Brain microvascular endothelial cell (primary cell): ENCODE measurements at places on chromosomes 11 and 22.

DNA sequence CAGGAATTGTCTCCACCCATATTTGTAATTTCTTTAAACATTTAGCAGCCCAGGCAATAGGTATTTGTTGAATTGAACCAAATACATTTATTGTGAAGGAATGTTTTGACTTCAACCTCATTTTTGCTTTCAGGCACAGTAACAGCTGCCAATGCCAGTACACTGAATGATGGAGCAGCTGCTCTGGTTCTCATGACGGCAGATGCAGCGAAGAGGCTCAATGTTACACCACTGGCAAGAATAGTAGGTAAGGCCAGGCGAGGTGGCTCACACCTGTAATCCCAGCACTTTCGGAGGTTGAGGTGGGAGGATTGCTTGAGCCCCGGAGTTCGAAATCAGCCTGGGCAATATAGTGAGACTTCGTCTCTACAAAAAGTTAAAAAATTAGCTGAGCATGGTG lies 20.9 kb downstream of the ACAT1 start:
- no peak for DNase-seq

GRCh38 chr11:79813551-79813950 lies 372.7 kb upstream of the TENM4 start:
- no peak for DNase-seq

GRCh38 chr11:2015025-2015424 lies 17.4 kb upstream of the H19 start:
- DNase-seq: no peak

DNA sequence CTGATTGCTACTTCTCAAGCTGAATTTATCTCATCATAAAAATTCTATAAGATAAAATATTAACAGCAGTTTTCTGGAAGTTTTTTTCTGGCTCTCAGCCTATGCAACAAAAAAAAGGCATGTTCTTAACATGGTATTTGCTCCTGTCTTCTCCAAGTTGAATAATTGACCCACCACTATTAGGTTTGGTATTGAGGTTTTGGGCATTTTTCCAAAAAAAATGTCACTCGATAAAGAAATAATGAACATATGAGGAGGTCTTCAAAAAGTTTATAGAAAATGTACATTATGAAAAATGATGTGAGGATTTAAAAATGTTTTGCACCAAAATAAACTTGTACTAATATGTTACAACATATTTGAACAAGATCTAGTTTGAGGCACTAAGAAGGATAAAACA lies 808.6 kb upstream of the RAG2 start:
- DNase-seq: no peak

DNA sequence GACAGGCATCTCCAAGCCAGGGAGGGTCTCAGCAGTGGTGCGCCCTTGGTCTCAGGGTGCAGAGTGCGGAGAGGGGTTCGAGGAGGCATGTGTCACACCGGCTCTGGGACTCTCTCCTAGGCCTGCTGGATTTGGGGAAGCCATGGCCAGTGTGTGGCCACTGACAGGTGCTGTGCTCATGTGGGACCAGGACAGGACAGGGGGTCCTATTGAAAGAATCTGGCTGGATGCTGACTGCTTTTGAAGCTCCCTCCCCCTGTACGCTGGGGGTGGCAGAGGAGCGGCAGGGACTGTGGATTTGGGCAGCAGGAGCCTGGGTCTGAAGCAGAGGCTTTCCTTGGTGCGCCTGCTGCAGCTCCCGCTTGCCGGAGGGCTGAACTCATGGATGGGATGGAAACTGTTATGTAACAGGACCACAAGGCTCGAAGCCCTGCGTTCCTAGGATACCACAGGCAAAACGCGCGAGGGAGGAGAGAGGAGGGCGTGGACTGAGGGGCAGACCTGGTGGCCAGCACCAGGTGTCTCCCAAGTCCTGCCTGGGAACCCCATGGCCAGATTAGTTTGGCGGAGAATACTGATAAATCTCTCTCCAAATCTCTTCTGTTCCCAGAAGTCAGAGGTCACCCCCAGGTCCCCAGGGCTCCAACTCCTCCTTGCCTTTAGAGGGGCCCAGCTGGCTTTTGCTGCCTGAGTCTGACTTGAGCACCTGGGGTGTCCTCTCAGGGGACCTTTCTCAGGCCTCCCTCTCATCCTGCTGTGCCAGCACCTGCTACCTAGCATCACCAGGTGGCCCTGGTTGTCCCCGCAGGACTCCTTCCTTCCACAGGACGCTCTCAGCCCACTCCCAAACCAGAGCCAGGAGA lies 13.8 kb upstream of the TEF start:
- DNase-seq: no peak

GRCh38 chr11:111327908-111328624 lies 29.7 kb downstream of the POU2AF3 start:
- DNase-seq: no peak

GRCh38 chr11:104254347-104254746 lies 90.4 kb upstream of the PDGFD start:
- DNase-seq: peak; percentile 43

DNA sequence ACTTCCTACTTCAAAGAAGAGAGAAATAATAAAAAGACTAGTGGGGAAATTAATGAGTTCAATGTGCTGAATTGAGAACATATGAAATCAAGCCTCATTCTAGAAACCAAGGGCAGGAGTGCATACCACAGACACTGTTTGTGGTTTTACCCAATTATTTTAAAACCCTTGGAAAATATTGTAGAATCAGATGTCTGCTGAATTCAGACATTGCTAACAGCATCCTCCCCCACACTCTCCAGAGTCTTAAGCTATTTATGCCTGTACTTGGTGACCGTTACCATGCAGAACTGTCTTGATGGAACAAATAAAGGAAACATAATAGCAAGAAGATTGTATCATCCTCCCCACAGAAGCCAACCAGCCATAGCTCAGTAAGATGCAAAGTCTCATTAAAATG lies 850.1 kb downstream of the NTM start:
- DNase-seq: peak; percentile 89

DNA sequence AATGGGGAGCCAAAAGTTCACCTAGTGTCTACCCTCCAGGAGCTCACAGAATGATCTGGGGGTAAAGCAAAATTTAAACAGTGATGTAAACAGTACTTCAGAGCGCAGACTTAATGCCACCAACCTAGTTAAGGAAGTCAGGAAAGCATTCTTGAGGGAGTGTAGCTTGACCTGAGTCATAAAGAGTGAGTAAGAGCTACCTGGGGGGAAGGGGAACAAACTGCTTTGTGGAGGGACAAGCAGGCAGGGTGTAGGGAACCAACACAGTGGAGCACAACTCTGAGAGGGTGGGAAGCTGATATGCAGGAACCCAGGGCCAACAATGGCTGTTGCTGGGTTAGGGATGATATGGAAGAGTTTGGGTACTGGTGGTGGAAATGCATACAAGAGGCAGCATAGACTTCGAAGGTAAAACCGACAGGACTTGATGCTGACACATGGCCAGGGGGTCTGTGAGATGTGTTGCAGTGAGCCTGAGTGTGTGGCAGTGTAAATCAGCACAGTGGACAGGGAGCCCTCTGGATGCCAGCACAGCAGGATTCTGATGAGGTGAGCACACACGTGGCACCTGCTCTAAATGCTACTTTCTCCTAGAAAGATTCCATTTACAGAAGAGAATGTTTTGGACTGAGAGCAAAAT lies 58.3 kb upstream of the CYP2D6 start:
- DNase-seq: no peak

DNA sequence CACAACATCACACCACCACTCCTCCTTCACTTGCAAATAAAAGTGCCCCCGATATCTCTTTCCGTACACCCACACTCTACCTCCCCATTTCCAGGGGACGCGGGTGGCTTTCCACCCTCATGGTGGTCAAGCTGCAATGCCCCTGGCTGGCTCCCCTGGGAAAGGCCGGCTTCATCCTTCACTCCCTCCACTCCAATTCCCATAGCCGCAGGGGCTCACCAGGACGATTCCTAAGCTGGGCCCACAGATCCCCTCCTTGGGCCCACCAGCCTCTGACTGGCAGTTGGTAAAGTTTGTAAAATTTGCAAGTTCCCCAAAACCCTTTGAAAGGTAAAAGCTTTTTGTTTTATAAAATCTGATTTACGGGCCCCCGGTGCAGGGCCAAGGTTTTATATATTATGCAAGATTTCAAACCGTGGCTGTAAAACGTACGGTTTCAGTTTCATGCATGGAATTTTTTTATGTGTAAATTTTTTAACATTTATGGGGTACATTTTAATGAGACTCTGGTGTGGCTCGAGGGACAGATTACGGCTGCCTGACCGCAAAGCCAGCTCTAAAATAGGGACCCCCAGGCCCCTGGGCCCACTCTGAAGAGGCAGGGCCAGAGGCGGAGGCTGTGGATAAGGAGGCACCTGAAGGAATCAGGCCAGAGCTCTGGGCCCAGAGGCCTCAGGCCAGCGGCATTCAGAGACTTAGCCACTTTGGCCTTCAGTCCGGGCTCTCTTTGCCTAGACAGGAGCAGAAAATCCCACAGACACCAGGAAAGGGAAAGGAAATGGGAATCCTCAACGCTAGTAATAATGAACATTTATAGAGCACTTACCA lies 106.5 kb downstream of the FEZ1 start:
- no peak for DNase-seq

DNA sequence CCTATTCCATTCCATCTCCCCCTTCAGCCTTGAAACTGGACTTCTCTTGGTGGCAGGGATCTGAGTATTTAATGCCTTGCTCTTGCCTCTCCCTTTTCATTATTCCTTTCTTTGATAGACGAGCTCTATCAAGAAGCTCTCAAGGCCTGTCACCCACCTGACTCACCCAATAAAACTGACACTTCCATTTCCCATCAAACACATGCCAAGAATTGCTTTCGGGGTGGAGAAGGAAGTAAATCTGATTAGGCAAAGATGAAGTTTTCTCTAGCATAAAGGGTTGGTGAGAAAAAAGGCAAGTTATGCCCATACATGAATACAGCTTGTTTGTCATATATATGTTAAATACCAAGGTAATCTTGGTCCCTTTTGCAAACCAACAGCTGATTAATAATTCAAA lies 34.9 kb upstream of the MYEOV start:
- DNase-seq: no peak

DNA sequence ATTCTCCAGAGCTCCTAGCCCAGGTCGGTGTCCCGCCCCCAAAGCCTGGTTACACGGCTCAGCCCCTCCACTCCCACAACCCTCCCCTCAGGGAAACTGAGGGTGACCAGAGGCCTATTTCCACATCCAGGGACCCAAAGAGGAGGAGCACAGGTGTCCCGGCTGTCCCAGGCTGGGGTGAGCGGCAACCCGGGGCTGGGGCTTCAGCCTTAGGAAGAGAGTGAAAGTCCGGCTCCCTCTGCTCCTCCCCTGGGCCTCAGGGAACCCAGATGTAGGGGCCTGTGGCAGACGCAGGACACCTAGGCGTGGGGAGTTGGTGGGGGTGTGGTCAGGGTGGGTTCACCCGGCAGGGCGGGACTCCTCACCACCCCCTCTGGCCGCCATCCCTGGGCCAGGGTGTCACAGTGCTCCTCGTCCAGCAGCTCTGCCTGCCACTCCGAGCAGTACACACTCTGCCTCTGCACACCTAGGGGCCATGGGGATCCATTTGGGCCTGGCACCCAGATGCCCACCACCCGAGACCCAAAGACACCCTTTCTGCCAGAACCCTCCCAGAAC lies 63.1 kb downstream of the ARFGAP3 start:
- DNase-seq: no peak

GRCh38 chr22:43008509-43008908 lies 6.4 kb downstream of the PACSIN2 start:
- DNase-seq: no peak
